Effector memory CD8-positive, alpha-beta T cell (primary cell): ENCODE measurements at places on chromosomes 11 and 22.

- no peak for DNase-seq
Measured at GRCh38 chr11:16158426-16158994, 197.8 kb downstream of the SOX6 start.

GRCh38 chr22:26952451-26953011 lies 295.1 kb downstream of the MIAT start:
- no peak for DNase-seq

GRCh38 chr22:48242461-48242864 lies 1480.0 kb downstream of the TBC1D22A start:
- no peak for DNase-seq

GRCh38 chr22:22103078-22103875 lies 120.7 kb upstream of the TOP3B start:
- DNase-seq: no peak

DNA sequence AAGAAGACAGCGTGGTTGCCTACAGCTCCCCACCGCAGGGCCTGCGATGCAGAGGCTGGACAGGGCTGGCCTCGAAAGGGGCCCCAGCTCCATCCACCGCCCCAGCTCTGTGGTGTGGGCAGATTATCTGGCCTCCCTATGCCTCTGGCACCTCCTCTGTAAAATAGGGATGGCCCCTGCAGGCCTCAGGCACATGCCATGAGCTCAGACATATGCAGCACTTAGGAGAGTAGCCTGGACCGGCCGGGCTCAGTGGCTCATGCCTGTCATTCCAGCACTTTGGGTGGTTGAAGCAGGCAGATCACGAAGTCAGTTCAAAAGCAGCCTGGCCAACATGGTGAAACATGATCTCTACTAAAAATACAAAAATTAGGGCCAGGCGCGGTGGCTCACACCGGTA lies 7.4 kb downstream of the APOBEC3D start:
- DNase-seq: no peak

- DNase-seq: no peak
Measured at GRCh38 chr11:85517272-85517671, 109.9 kb downstream of the DLG2 start.

DNA sequence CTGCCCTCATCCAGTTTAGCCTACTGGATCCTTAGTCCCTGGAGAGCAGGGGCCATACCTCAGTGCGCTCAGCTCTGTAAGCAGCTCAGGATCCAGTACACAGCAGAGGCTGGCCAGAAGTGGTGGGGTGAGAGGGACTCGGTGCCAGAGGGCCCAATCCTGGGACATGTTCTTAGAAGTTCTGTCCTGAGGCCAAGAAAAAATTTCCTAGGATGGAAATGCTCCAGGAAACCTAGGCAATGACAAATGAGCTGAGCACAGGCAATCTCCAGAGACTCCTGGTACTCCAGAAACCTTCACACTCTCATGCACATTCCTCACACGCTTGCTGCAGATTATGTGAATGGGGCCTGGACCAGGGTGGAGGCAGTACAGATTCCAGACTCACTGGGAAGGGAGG lies 89.6 kb downstream of the SERGEF start:
- DNase-seq: no peak

DNA sequence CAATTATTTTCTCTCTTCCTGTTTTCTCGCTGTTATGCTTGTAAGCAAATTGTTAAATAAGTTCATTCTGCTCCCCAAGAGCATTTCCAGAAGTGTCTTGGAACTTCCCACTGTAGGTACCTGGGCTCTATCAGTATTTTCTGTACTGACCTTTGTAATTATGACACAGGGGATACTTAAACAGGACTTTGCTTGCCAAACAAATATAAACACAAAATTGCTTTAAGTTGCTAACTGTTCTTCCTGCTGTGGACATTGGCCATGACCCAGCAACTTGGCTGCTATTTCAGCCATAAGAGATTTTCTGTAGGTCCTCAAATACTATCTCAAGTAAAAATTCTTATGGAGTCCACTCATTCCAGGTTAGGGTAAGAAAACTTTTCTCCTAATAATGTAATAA lies 30.1 kb downstream of the SYT9 start:
- DNase-seq: no peak

- no peak for DNase-seq
Measured at GRCh38 chr22:35642305-35642741, 5.9 kb upstream of the APOL6 start.

- no peak for DNase-seq
Measured at GRCh38 chr22:30902496-30903357, 65.8 kb downstream of the MORC2 start.

GRCh38 chr22:41096841-41097240 lies 4.4 kb downstream of the EP300 start:
- DNase-seq: no peak

- DNase-seq: no peak
Measured at GRCh38 chr11:2127482-2128129, 11.6 kb downstream of the IGF2 start.

- peak; percentile 29 for DNase-seq
Measured at GRCh38 chr11:77619576-77620198, 17.9 kb downstream of the CLNS1A start.

GRCh38 chr11:100434821-100435641 lies 252.1 kb upstream of the ARHGAP42 start:
- DNase-seq: no peak

DNA sequence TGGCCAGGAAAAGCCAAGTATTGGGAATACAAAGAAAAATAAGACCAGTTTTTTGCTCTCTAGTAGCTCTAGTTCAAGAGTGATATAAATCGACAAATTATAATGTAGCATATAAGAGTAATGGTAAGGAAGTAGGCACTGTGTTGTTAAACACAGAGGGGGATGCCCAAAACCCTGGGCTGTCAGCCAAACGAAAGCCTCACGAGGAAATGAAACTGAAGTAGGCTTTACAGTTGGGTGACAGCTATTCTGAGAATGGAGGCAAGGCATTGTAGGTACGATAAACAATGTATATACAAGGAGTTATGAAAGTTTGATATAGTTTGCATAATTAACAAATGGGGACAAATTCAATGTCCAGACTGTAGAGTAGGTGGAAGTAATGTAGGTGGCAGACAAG lies 176.4 kb downstream of the FAM181B start:
- DNase-seq: no peak

DNA sequence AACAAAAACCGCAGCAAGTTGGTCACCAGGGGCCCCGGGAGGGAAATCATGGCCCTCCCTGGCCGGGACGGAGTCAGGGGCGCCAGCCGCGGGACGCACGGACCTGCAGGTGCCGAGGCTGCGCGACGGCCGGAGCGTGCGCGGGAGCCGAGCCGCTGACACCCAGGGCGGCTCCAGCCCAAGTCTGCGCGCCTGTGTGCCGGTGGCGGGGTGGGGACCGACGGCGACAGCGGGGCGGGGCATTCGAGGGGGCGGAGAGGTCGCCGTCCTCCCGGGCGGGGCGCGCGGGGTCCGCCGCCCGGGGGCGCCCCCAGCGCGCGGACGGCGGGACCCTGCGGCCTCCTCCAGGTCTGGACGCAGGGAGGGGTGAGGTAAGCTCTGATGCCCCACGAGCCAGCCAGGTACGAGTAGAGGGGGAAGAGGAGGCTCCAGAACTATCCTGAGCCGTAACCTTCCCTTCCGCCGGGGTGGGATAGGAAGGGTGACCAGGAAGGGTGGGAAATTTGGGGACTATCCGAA lies at the start of gene ESAM:
Gene ESAM (minus strand): TSS at position 186 of the 519 bp plus-strand sequence. CDS start 136 bp downstream, at position 50.
- peak; percentile 58 for DNase-seq

DNA sequence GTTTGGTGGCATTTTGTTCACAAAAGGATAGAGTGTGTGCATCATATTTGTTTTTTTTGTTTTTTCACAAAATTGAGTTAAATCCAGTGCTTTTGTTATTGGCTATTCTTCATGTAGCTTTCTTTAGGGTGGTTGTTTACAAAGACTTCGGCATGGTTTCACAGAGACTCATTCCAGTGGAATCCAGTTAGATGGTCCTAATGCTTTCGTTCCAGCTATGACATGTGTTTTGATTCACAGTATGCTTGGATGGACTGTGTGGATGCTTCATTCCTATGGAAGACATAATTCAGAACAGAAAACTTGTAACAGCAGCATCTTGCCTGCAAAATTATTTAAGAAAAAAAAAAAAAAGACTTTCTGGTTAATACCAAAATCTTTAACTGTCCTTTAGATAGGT lies 97.9 kb downstream of the PDHX start:
- no peak for DNase-seq
